ENCODE measurements at places on chromosomes 2 and 18.

DNA sequence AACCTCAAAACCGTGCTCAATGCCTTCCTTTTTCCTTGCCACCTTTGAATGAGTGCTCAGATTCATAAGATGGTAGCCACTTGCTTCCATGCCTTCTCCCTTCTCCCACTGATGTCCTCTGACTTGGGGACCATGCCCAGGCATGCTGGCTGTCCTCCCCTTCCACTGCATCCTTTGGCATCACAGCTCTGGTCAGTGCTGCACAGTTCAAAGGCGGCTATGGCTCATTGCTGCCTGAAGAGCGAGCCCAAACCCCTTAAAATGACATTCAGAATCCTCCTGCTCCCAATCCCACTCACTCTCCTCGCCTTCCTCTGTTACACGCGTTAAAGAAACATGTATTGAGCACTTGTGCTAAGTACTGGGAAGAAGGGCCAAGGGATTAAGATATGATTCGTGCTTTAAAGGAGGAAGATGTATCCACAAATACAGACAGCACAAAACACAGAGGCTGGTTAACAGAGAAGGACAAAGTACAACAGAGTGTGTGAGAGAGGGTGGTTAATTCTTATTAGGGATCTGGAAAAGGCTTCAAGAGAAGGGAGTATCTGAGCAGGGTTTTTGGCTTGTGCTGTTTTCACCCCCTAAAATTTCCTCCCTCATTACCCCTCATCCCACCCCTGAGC is 81.8 kb downstream of the CERKL start:
- no peak for DNase-seq

DNA sequence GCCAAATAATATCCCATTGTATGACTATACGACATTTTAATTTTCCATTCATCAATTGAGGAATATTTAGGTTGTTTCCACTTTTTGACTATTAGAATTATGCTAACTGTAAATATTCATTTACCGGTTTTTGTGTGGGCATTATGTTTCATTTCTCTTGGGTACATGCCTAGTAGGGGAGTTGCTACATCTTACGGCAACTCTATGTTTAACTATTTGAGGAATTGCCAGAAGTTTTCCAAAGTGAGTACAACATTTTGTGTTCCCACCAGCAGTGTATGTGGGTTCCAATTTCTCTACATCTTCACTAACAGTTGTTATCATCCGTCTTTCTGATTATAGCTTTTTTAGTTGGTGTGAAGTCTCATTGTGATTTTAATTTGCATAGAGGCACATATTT is 1.6 kb upstream of the KDSR start:
- DNase-seq, result no peak

- no peak for DNase-seq
Measured at GRCh38 chr18:33022370-33022769, 249.5 kb upstream of the KLHL14 start.

- no peak for DNase-seq
Measured at GRCh38 chr2:181371195-181371594, 86.0 kb upstream of the ITGA4 start.

- no peak for DNase-seq
Measured at GRCh38 chr2:196206804-196207203, 35.4 kb upstream of the STK17B start.

GRCh38 chr2:45652090-45653031 is 886 bp downstream of the PRKCE start:
- no peak for DNase-seq

- no peak for DNase-seq
Measured at GRCh38 chr2:120403676-120404075, 57.7 kb downstream of the INHBB start.

DNA sequence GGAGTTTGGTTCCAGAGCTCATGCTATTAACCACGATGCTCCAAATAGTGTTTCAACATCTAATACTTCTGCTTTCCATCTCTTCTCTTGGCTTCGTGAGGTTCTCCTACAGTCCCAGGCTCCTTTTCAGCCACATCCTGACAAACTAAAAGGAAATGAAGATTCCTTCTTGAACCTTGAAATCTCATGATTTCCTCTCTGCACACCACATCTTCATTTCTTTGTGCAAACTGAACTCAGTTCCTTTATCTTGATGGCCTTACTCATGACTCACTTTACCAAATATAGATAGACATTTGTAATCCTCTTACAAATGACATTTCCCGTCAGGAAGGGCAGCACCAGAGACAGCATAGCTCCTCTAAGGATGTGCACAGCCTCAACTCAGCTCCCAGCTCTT is 50.0 kb upstream of the ITGA4 start:
- DNase-seq, result no peak

- no peak for DNase-seq
Measured at GRCh38 chr2:217920879-217921603, 81.8 kb downstream of the TNS1 start.

DNA sequence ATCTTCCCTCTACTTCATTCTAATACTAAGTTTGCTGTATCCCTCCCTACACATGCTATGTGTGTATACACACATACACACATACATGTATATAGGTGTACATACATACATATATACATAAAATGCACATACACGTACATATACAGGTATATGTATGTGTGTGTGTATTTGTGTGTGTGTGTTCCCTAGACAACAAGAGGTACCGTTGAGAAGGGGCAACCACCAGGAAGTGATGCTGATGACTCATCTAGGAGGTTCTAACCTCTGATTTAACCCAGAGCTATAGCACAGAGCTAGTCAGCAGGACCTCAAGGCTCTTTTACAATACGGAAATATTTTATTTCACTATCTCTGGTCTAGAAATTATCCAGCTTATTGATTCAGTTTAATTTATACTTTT is 139.2 kb downstream of the LAMA3 start:
- DNase-seq, result no peak

DNA sequence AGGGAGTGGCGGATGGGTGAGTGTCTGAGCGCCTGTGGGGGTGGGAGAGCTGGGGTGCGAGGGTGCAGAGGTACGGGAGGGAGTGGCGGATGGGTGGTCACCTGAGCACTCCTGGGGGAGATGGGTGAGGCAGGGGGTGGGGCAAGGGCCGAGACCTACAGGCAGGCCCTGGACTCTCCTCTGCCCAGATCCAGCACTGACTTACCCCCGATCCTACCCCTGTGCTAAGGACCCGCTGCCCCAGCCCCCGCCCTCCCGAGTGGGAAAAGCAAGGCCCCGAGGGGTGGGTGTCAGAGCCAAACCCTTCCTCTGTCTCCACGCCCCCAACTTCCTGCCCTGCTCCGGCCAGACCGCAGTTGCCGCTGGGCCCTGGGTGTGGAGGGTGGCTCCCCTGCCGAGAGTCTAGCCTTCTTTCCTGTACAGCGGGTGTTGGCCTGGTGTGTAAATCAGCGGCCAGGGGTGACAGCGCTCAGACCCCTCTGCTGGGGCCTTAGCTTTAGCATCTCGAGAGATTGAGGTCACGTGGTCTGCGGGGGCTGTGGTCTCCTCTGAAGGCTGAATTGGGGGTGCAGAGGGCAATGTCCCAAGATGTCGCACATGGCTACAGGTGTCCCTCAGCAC is 12.5 kb downstream of the BOK start:
- DNase-seq, result no peak

- no peak for DNase-seq
Measured at GRCh38 chr2:143183804-143184463, 54.7 kb downstream of the ARHGAP15 start.

- DNase-seq, result no peak
Measured at GRCh38 chr18:48949606-48950535, 894 bp downstream of the SMAD7 start.

- DNase-seq, result no peak
Measured at GRCh38 chr2:80086831-80087230, 217.7 kb downstream of the LRRTM1 start.

DNA sequence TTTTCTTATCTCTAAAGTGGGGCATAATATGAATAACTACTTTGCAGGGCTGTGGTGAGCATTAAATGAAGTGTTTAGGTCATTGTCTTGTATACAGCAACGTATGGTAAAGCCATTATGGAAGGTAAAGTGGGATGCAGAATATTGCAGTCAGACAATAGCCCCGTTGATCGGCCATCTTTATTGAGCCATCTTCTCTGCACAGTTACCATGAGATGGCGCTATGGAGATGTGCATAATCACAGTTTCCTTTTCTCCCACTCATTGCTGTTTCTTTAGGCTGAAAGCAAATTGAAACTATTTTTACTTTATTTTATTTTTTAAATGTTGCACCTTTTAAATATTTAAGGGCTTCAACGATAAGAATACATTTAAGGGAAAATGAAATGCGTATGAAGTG is 108.9 kb downstream of the THSD7B start:
- DNase-seq, result no peak

DNA sequence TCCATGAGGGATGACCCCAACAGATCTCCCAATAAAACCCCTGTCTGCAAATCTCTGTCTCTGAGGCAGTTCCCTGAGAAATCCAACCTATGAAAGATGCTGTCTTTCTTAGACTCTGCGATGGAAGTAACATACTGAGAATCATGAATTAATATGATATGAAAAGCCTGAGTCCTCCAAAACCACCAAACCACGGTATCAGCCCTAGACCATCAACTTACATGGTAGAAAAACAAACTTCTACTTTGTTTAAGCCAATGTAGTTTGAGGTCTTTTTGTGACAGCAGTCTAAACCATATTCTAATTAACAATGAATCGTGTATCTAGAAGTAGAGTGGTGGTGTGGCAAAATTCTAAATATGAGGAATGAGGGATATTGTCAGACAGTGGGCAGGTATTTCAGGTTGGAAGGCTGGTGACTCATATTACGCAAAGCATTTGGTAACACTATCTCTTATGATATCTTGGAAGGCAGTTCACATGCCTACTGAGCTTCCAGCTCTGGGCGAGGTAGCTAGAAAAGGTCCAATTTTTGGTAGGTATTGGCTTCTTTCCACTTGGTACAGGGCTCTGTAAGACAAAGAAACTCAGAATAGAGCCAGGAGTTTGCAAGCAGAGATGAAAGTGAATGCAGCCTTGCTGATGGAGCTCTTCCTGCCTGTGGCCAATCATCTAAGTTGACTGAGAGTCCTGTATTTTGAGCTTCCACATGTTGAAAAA is 215.8 kb downstream of the ZFP36L2 start:
- no peak for DNase-seq

DNA sequence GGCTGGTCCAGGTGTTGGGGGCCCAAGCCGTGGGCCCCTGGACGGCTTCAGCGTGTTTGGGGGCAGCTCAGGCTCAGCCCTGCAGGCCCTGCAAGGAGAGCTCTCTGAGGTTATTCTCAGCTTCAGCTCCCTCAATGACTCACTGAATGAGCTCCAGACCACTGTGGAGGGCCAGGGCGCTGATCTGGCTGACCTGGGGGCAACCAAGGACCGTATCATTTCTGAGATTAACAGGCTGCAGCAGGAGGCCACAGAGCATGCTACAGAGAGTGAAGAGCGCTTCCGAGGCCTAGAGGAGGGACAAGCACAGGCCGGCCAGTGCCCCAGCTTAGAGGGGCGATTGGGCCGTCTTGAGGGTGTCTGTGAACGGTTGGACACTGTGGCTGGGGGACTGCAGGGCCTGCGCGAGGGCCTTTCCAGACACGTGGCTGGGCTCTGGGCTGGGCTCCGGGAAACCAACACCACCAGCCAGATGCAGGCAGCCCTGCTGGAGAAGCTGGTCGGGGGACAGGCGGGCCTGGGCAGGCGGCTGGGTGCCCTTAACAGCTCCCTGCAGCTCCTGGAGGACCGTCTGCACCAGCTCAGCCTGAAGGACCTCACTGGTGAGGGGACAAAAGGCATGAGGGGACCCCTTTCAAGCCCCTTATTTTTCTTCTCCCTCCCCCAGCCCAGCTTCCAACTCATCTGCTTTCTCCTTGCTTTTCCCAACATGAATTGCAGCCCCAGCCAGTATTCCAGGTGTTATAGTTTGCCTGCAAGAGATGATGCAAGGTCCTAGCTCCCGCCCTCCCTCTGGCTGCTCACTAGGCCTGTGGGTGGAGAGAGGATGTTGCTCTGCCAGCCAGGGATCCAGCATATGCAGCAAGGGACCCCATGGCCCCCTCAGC is 2.9 kb upstream of the KHK start:
- no peak for DNase-seq

DNA sequence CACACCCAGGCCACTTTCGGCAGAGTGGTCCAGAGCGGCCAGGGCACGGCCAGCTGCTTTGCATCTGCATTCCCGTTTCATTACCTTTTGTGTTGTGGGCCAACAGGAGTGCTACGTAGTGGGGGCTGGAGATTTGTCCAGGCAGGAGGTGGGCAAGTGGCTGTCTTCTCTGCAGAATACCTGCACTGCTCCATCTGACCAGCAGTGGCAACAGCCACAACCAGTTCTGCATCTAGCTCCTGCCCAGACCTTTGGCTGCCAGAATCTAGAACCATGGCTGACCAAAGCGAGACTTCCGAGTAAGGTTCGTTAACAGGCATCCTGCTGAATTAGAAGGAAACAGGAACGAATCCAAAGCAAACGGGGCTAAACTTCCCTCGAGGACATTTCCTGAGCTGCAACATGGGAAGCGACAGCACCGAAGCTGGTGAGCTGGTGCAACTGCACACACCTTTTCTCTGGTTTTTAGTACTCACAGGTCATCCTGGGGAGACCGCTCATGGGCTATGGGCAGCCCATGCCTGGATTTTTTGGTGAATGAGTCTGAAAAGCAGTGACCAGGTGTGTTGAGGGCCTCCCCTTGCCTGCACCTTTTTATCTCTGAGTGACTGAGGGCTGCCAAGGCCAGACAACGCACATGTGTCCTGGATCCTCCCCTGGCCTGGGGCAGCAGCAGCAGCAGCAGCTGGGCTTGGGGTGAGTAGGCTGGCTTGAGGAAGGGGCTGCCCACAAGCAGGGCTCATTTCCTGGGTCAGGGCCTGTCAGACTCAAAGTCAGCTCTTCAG is 10.5 kb downstream of the GDF7 start:
- DNase-seq, result no peak

DNA sequence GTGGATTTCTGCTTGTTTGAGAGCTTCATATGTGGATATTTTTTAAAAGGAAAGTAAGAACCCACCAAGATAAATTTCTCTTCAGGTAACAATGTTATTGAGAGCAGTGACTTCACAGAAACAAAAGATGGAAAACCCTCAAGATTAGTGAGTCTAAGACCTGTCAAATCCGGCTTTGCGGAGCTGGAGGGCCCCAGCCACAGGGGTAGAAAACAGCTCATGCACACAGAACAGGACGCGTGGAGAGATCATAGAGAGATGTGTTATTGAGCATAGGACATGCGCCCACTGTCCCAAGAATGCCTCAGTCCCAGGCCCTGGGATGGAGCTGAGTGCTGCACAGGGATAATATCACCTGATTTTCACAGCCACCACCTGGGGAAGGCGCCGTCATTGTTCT is 21.3 kb downstream of the EDAR start:
- no peak for DNase-seq

DNA sequence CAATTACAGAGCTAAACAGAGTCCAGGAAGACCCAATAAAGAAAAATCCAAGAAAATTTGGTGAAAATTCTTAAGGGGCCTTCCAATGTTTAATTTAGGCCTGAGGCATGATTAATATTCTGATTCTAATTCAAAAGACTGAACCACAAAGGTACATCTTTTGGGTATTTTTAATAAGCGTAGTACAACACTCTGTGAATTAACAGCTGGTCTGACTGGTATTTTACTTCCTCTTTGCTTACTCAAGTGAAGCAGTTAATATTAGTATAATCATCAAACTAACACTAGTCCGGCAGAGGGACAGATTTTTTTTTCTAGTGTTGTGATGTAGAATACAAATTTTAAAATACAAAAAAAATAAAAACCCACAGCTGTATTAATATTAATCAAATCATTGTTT is 652.9 kb downstream of the NR4A2 start:
- no peak for DNase-seq
